ENCODE measurements at places on chromosomes 4 and X.

DNA sequence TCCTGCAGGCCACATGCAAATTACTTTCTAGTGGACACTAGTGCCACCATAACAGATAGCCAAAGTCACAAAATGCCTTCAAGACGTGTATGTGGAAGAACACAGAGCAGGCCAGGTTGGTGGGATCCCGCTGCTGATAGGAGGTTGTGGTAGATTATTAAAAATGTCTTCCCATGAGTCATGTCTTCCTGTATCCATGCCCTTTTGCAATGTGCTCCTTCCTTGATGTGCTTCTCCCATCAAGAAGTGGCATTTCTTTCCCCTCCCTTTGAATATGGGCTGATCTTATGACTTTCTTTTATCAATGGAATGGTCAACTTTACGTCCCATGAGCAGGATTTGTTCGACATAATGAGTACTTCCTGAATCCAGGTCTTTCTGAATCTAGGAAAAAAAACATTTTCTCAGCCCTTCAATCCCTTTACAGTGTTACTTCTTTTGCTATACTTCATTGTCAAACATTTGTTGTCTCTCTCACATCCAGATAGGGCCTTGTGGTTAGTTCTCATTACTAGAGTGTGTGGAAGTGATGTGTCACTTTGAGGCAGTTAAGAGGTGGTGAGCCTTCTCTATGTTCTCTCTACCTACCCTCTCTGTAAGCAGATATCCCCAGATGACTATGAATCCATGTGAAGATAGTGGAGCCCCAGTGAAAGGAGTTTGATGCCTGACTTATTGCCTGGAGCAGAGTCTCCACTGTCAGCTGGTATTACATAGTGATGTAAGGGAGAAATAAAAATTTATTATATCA, 519.2 kb upstream of the DIPK2B start:
- DNase-seq: no peak

GRCh38 chrX:133661962-133662839, 246.9 kb upstream of the GPC4 start:
- no peak for DNase-seq

- DNase-seq: no peak
Observed at GRCh38 chr4:138174981-138175794, 67.0 kb downstream of the SLC7A11 start.

- DNase-seq: no peak
Observed at GRCh38 chr4:80592950-80593349, 257.4 kb downstream of the CFAP299 start.

GRCh38 chr4:173360587-173361221, 10.1 kb upstream of the SAP30 start:
- DNase-seq: no peak

DNA sequence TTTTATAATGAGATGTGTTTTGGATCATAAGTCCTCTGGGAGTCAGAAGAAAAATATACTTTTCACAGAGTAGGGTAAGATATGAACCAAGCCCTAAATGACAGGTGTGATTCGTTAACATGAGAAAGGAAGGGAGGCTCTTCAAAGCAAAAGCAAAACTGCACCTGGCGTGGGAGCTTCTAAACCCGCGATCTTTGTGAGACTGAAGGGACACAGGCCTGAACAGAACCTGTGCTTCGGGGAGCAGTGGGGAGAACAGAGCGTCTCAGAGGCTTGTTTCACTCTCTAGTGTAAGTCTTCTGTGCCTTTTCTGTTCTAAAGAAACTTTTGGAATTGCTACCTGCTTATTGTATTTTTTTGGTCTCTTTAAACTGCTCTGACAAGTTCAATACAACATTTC, 30.2 kb upstream of the CYP4V2 start:
- DNase-seq: no peak

- DNase-seq: no peak
Observed at GRCh38 chr4:78876568-78877320, 62.5 kb downstream of the PAQR3 start.

DNA sequence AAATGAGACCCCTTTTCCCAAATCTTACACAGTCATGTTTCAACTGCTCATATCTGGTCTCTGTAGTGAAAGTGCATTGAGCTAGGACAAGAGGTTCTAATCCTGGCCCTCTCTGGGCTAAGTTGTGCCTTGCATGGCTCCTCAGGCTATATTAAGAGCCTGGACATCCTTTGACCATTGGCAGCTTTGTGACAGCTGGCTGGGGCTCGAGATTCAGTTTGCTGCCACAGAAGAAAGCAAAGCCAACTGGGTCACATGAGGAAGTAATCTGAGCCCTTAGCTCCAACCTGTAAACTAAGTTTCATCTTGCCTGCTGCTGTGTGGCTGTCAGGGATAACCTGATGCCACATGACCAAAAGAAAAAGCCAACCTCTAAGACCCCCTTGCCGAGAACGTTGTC, 51.8 kb upstream of the JADE1 start:
- DNase-seq: no peak

GRCh38 chr4:3765271-3766035, 732 bp upstream of the ADRA2C start:
- no peak for DNase-seq

DNA sequence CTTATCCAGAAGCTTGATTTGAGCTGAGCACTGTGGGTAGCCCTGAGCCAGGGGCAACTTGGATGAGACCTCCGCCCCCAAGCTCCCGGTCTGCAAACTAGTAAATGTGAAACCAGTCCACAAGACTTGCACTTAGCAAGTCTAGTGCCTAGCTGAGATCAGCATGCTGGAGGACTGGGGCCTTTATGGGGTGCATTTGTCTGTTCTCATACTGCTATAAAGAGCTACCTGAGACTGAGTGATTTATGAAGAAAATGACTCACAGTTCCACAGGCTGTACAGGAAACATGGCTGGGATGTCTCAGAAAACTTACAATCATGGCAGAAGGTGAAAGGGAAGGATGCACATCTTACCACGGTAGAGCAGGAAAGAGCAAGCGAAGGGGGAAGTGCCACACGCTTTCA, 42.1 kb upstream of the HOPX start:
- DNase-seq: no peak

- DNase-seq: peak; percentile 7
Observed at GRCh38 chr4:140130677-140131076, 23.3 kb downstream of the MAML3 start.

DNA sequence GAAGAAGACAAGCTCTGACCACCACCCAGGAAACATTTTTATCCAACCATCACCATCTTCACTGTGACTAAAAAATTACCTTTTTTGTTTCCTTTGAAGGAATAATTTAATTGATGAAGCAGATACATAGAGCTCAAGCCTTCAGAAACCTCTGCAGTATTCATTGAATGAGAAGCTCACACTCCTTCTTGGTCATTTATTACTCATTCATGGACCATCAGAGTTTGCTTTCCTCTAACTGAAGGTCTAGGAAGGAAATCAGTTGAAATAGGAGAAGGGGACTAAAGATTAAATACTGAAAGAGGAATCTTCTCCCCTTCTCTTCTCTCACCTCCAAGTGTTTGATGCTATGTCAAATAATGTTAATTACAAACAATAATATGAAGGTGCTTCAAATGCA, 290.6 kb upstream of the KLF3 start:
- DNase-seq: no peak

GRCh38 chr4:124173912-124174311, 538.6 kb downstream of the ANKRD50 start:
- DNase-seq: no peak

DNA sequence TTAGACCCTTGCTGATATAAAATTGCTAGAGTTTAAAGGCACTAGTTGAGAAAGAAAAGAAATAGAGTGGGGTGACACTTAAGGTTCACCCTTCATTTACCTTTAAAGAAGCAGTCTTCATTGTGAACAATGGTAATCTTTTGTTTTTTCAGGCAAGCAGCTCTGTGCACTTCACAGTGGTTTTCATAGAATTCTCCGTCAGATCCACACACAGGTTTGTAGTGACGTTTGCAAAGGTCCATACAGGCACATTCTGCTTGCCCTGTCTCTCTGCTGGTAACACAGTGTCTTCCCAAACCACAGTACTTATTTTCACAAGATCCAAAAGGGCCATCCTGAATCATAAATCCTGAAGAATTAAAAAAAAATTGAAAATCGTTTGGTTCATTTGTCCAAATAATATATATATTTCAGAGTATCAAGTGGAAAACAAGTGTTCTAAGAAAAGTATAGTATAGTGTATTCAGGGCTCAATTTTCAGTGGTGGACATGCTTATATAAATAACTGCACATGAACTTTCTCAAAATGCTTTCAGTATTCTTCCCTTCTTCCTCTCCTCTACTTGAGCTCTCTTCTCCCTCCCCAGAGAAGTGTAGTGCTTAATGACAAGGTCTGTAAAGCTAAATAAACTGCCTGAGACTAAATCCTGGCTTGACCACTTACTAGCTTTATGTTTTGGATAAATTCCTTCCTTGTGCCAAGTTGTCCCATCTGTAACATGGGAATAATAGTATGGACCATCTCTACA, 243.3 kb downstream of the FSTL5 start:
- DNase-seq: no peak

GRCh38 chr4:3660086-3660927, 105.9 kb upstream of the ADRA2C start:
- no peak for DNase-seq

- DNase-seq: no peak
Observed at GRCh38 chrX:111837197-111837596, 38.8 kb upstream of the TRPC5OS start.

- no peak for DNase-seq
Observed at GRCh38 chr4:19736968-19737756, 514.5 kb upstream of the SLIT2 start.

GRCh38 chr4:187059895-187060294, 336.2 kb upstream of the FAT1 start:
- no peak for DNase-seq

- DNase-seq: no peak
Observed at GRCh38 chr4:117784266-117784665, 250.0 kb upstream of the NDST3 start.

- no peak for DNase-seq
Observed at GRCh38 chr4:58048491-58048890, 938.3 kb upstream of the IGFBP7 start.

DNA sequence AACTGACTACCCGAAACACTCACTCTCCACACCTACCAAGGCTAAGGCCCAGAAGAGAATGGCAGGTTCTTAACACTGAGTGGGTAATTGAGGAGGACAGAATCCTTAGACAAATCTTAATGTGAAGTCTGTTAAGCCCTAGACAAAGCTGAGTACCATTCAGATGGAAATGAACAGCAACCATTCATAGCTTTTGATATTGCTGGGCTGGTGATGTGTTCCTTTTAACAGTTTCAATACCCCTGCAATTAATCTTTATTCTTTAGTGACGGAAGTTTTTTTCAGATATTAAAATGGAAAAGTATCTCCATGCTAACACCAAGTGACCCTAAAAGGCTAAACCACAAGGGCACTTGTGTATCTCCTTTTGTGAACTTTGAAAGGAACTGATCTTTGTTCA, 334.9 kb downstream of the OPHN1 start:
- DNase-seq: no peak

GRCh38 chr4:151653548-151653918, 107.3 kb downstream of the GATB start:
- DNase-seq: no peak

DNA sequence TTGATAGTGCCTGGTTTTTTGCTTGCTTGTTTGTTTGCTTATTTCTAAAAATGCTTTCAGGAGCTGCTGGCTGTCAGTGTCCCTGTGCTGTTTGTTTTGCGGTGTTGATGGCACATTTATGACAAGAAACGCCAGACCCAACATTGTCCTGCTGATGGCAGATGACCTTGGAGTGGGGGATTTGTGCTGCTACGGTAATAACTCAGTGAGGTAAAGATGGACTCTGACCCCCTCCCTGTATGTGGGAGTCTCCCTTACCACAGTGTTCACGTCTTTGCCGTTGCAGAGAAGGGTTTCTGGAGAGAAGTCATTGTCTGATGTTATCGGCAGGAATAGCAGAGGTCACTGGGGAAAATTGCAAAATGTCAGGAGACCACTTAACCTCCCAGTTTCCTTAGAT, at the start of gene ARSH:
Gene ARSH, plus strand, starts transcription at position 52 of the 400 bp plus-strand sequence. Its CDS starts 67 bp downstream, at position 119.
- DNase-seq: no peak

GRCh38 chr4:184313702-184314659, 96.3 kb upstream of the ENPP6 start:
- DNase-seq: peak; percentile 52

DNA sequence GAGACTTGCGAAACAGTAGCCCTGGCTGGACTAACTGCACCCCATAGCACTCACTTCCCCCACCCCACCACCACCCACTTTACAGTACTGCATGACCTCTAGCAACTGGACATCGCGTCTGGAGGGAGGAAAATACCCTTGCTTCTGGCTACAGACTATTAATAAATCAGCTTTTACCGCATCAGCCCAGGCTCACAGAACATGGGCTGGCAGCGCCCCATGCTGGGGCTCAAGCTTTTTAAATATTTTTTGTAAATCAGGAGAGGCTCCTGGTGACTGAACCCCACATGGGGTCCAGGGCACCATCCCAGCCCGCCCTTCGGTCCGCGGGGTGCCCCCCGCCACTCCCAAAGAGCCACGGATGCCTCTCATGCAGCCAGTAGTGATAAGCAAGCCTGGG, 2.7 kb downstream of the HS6ST2 start:
- DNase-seq: no peak

DNA sequence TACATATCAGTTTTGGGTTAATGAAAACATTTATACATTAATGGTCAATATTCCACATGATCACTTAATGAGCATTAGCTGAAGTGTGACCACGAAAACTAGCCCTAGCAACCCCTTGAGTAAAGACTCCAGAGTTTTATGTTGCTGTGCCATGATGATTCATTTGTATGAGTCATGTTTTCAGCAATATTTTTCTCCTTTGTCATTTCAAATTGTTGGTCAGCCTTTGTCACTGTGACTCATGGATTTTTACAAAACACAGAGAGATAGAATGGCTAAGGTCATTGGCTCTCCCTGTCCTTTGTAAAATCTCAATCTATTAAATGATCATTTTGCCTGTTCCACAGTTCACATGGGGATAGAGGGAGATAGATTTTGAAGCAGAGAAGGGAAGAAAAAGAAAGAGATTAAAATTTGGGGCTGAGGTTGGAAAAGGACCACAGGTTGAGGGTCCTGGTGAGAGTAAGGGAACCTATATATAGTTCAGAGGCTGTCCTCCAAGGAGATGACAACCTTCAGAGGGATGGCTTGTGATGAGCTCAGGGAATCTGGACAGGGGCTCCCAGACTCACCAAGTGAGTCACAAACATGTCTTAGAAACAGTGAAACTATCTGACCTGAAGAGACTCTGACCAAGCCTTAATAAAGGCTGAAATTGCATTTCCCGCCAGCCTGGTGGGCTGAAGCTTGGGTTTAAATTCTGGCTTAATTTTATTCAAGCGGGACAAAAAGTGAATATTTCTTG, 25.6 kb downstream of the NR0B1 start:
- no peak for DNase-seq

DNA sequence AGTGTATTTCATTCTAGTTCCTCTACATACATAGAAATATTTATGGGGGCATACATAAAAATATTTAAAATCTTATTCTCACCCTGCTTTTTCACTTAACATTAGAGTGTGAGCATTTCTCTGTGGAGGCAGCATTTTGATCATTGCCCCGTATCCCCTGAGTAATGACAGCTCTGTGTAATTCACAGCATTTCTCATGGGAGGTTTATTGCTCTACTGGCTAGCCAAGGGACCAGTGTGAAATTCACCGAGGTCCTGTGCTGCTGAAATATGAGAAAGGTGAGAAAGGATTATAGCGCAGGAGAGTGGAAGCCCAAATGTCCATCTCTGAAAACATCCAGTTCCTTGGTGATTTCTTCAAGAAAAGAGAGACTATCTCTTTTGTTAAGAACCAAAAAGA, 22.9 kb downstream of the PDGFC start:
- no peak for DNase-seq

GRCh38 chr4:150264595-150265161, 186.4 kb downstream of the DCLK2 start:
- DNase-seq: no peak

Measured in NK-92 treated with Interleukin-12 subunit alpha and Interleukin-12 subunit beta, amount 100 ng/mL, for 24 hours (cell line).